Stimulated activated CD4-positive, alpha-beta T cell treated with anti-CD3 and anti-CD28 coated beads, TNF-alpha, amount 100 ng/mL, for 24 hours (primary cell): ENCODE measurements at places on chromosomes 13 and 19.

DNA sequence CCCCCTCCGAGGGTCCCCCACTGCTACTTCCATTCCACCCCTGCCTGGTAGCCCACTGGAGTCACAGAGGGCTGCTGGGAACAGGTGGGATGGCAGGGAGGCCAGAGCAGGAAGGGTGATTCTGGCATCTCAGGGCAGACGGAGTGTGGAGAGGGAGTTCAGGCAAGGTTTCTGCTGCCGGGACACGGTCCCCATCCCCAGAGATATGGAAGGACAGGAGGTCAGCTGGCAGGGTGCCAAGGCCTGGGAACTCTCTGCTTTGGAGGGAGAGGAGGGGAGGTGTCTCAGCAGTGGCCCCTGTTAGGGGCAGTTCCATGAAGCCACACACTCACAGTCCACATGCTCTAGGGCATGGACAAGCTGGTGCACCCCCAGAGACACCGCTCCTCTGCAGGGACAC lies 68.1 kb downstream of the CHST8 start:
- DNase-seq, result no peak

DNA sequence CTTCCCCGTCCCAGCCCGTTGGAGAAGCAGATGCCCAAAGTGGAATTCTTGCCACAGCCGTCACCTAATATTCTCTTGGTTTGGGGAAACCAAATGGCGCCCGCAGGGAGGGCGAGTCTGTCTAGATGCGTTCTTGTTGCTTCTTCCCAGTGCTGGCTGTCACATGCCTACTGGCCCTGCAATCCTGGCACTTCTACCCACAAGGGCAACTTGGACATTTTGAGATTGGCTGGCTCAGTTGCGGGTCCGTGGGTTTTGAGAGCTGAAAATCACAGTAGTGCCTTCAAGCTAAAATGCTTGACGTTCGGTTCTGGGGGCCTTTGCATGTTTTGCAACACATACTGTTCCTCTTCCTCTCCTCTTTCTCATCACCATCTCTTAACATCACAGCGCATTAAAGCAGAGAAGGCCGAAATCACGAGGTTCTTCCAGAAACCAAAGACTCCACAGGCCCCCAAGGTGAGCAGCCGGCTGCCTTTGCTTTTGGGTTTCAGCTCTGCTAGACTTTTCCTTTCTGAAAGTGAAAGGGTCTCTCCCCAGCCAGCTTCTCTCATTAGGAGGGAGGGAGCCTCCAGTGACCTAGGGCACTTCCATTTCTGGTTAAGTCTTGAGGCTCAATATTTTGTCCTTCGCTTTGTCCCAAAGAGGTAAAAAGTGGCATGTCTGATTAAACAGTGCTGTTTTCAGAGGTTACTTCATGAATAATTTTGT lies 21.1 kb downstream of the CHAF1A start:
- no peak for DNase-seq

DNA sequence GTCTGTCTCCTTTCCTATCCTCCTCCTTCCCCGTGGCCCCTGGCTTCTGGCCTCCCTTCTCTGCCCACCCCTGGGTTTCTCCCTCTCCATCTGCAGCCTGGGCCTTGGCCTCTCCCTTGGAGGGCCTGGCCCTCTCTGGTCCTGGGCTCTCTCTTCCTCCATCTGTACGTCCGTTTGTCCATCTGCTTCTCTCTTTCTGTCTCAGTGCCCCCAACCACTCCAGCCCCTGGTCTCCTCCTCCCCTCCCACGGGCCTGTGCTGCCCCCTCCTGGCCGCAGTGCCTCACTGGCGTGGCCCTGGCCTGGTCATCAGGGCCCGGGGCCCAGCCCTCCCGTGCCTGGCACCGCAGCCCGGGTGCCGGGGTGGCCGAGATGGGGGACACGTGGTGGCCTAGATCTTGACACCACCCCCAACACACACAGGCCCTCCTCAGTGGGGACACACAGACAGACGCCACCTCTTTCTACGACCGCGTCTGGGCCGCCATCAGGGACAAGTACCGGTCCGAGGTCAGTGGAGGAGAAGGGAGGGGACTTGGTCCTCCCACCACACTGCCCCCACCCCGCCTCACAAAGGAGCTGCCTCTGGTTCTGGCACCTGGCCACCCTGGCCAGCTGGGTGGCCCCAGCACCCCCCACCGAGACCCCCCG lies 11.3 kb downstream of the PRKCSH start:
- no peak for DNase-seq

DNA sequence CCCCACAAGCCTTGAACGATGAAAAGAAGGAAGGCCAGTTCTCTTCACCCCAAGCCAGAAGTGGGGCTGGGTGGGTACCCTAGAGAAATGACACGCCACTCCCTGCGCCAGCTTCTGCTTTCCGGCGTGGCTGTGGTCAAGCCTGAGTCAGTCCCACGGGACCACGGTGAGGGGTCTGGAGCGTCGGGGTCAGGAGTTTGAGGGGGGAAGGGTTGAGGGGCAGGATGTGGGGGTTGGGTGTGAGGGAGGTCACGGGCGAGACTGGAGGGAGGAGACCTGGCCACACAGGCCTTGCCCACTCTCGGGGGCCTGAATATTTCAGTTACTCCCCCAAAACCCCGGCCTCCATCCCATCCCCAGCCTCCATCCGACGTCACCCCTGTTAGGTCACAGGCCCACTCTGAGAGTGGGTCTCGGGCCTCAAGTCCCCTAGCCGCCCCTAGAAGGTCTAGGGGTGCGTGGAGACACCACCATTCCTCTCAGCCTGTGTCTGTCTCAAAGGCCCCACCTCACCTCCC lies 500 bp upstream of the IFI30 start:
- no peak for DNase-seq

DNA sequence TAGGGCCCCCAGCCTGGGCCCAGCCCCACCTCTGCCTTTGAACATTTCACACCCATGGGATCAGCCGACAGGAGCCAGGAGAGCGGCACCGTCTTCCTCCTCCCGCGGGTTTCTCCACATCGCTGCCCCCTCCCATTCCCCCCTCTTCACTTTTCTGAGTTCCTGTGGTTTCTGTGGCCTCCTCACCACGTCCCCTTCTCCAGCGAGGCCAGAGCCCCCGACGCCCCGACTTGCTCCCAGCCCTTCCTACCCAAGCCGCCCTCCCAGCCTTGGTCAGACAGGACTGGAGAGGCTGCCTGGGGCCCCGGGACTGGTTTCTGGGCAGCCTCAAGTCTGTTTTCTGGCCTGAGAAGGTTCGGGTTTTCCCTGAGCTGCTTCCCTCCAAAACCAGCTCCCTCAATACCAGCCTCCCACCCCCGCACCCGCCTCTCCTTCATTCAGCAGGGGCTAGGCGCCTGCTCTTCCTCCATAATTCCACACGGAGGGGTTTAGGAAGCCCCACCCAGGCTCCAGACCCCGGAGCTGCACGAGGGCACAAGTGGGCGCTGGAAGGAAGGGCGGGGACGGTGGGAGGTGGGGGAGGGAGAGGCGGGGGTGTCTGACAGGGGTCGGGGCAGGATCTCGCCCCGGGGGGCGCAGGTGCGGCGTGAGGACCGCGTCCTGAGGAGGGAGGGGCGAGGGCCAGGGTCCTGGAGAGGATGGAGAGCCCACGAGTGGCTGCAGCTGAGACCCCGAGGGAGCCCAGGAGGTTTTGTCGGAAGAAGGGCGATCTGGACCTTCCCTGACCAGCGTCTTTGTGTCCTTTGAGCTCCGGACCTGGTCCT lies 4.0 kb upstream of the SIGLEC10 start:
- no peak for DNase-seq

DNA sequence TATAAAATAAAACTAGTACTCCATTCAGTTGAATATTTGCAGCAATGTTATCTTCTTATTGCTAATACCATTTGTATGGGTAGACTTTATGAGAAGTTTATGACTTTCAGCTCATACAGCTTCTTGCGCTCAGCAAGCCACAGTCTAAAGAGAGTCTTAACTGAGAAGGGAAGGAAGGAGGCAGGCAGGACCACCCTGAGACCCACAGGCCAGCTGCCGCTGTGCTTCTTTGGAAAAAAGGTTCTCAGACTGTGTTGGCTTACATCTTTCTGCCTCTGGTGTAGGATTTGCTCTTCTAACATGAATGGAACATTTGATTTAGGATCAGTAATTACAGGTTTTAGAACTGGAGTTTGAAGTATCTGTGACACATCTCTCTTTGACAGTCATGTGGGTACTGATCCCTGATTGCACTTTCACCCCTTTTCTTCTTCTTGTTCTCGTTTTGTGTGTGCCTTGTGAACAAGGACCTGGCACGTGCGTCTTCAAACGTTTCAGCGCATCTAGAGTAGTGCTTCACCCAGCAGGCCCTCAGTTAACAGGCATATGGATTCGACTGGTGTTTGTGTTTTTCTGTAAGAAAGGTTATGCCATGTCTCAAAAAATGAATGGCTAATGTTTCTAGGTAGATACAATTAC lies 7.1 kb upstream of the GPR18 start:
- DNase-seq, result peak; percentile 70

GRCh38 chr13:59677966-59678814 lies 485.5 kb downstream of the DIAPH3 start:
- no peak for DNase-seq

GRCh38 chr19:4534836-4535658 lies at the start of gene PLIN5:
Gene PLIN5, minus strand, starts transcription at chr19:4535224. Its CDS starts 1,150 bp downstream, at chr19:4534074.
- peak; percentile 5 for DNase-seq

DNA sequence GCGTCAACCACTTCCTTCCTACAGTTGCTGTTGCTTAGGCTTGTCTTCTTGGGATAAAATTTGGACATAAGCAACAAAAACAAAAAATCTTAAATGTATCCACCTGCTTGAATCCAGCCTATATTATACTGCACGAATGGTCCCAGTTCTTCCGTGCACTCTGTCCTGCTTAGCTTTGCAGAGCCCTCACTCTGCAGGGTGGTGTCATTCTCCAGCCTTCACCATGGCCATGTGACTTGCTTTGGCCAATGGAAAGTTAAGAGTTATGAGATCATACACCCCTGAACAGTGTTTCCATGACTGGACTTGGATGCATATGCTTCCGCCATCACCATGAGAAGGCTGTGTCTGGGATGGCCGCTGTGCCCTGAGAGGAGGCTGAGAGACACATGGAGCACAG lies 27.4 kb upstream of the SACS start:
- DNase-seq, result no peak

GRCh38 chr13:32314271-32315237 lies 609 bp downstream of the ZAR1L start:
- peak; percentile 47 for DNase-seq

DNA sequence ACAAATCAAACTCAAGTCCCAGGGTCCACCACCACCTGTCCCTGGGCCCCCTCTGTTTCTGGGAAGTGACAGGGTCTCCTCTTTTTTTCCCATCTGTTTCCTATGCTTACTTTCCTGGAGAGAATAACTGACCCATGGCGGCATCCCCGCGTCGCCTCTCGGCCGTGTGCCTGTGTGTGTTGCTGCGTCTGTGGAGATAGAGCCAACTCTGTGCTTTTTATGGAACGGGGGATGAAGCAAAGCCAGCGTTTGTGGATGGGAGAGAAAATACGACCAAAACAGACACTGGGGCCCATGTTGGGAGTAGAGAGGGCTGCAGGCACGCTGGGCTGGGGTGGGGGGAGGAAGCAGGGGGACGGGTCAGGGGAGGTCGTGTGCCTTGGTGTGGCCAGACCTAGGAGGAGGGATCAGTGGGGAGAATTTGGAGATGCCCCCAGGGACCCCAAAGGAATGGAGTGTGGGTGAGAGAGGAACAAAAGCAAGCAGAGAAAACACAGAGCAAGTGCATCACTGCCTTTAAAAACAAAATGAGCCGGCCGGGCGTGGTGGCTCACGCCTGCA lies 16.6 kb downstream of the PLK5 start:
- DNase-seq, result no peak
